GM12864 (cell line): ENCODE measurements at places on chromosomes 7 and 10.

DNA sequence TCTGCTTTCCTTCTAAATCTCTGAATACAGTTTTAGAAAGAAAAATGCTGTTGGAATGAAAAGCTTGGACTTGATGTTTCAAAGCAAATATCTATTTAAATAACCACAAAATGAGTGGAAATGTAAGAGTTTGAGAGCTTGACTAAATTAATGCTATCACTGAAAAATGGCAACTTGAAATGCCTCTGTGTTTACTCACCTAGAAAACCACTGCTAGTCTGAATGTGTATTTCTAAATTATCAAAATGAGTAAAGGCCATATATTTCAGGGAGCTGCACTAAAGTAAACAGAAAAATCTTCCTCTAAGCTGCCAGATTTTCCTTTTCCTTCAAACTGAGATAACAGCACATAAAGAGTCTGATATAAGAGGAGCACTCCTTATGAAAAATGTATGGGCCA is 87.9 kb downstream of the DPY19L1 start:
- no peak for DNase-seq

- DNase-seq, result no peak
Measured at GRCh38 chr7:106143711-106144337, 31.7 kb upstream of the SYPL1 start.

DNA sequence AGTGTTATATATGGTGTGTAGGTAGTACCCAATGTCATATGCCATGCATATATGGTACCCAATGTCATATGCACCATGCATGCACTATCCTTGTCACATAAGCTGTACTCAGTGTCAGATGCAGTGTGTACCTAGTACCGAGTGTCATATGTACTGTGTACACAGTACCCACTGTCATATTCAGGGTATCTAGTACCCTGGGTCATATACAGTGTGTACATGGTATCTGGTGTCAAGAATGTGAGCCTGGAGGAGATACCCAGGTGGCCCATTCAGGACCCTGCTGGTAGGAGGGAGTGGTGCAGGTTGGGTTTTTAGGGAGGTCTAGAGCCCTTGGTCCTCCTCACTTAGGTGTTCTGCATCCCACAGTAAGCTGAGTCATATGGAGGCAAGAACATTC is 1.8 kb downstream of the ZMYND11 start:
- no peak for DNase-seq

- DNase-seq, result no peak
Measured at GRCh38 chr7:28793381-28794085, 164.6 kb downstream of the TRIL start.

DNA sequence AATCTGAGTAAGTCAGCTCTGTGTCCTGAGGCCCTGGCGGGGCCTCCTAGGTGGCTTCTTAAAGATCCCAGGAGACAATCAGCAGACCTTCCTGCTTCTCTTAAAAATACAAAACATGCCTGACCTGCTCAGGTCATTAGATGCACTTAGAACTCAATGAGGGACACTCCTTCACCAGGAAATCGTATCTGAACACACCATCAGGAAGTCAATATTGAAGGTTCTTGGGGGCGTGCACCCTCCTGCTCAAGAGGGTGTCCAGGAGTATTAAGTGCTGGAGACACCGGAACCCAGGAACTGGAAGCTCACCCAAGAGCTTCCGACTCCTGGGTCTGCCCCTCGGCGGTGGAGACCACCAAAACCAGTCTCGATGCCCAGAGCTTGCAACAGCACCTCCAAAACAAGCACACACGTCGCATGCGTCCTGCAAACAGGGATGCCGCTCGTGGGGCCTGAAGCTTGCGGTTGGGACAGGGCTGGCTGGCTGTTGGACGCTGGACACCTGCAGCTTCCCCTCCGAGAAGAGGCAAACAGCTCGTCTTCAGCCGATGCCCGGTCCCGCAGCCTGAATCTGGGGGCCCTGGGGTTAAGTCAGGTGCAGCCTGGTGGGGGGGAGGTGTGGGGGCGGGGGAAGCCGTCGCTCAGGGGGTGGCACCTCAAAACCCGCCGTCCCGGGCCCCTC is 803 bp downstream of the RAPGEF5 start:
- no peak for DNase-seq

DNA sequence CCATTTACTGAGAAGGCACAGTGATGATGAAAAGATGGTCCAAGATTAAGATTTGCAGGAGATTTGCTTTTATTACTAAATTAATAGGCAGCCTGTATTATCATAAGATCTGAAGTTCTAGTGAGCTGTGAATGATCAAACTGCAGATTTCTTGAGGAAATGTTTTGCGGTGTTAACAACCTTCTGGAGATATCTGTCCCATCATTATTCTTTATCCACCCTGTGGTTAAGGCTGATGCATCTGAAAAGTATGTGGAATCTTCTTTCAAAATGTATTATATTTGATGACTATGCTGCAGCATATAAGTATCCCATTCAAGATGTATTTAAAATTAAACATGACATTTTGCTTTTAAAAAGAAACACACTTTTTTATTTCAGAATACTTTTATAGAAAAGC is 150.3 kb downstream of the POLR1F start:
- no peak for DNase-seq

- DNase-seq, result no peak
Measured at GRCh38 chr10:1423676-1424253, 313.6 kb downstream of the ADARB2 start.
